ENCODE measurements at places on chromosomes 2 and 18. TPM values are rescaled to one million over a fixed set of nuclear protein-coding genes. Genes with fewer than 3 reads are reported as not detected.

Gene LRP1B
- total RNA-seq = 117 TPM

Gene OLA1
- total RNA-seq = 79.2 TPM

Gene PRKAG3
- not detected for total RNA-seq

Gene TYMS
- total RNA-seq = 7.5 TPM

Gene XDH
- total RNA-seq = under 0.01 TPM

Gene ZNF396
- total RNA-seq = 4.4 TPM

Gene BMP10
- not detected for total RNA-seq

Gene ADGRF3
- total RNA-seq = under 0.01 TPM

Gene CCDC148
- total RNA-seq = 15.7 TPM

Gene SERPINB4
- not detected for total RNA-seq

Gene CNGA3
- total RNA-seq = 6.3 TPM

Gene ARHGEF33
- total RNA-seq = 6.9 TPM

Gene AGXT
- total RNA-seq = not detected

Gene AQP12B
- not detected for total RNA-seq

Gene IL36A
- total RNA-seq = not detected

Gene C2orf92
- 11.3 TPM for total RNA-seq

Gene AQP12A
- total RNA-seq = not detected

Gene CCDC68
- total RNA-seq = 1.6 TPM

Gene MTCL1
- total RNA-seq = 61.0 TPM

Gene ACSL3
- total RNA-seq = 182 TPM

Gene LCT
- total RNA-seq = not detected

Data from parietal lobe (tissue), 2 donors.